ENCODE measurements at places on chromosomes 5 and 9. TPM values are rescaled to one million over a fixed set of nuclear protein-coding genes. Genes with fewer than 3 reads are reported as not detected.

IL12B gene
- total RNA-seq = not detected

OGN gene
- total RNA-seq = not detected

FGD3 gene
- total RNA-seq = 47.7 TPM

GRCh38 chr5:50665091-50665490 is 1.3 kb upstream of the PARP8 start:
- no peak for DNase-seq

DNA sequence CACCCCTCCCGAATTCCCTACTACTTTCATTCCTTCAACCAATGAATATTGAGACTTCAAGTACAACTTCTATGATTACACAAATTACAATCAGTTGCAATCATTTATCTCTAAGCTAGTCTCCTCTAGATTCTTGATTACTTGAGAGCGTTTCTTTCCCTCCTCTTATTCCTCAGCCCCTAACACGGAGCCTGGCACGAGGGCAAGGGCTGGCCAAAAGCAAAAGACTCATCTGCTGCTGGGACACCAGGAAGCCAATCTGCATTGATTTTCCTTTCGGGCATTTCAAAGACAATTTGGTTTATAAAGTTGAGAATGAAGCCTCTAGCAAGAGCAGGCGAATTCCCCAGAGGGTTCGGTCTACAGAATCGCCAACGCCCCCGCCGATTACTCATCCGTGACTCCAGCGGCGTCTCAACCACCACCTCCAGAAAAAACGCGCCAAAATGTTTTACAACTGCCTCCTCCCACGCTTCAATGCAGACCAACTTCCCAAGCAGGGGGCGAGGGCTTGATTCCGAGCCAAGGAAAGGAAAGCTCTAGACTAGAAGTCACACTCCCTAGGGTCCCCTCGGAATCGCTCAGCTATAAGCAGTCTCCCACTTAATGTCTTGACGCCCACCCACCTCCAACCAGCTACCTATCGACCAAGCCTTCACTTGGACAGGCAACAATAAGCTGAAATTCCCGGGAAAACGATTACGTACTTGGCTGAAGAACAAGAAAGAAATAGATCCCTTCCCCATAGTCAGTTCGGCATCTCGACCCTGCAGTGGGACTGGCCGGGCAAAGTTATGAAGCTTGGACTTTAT is 1.5 kb downstream of the PCSK1 start:
- peak; percentile 38 for DNase-seq

- DNase-seq = no peak
These were observed 164.1 kb downstream of the HSD17B3 start for GRCh38 chr9:96137671-96138429.

- DNase-seq = no peak
These were observed 87.4 kb downstream of the TLE1 start for GRCh38 chr9:81601639-81602623.

IFNA2 gene
- total RNA-seq = not detected

PKD2L2 gene
- total RNA-seq = not detected

SEMA4D gene
- 161 TPM for total RNA-seq

NFIB gene
- not detected for total RNA-seq

PCDHA4 gene
- not detected for total RNA-seq

IQGAP2 gene
- total RNA-seq = 93.0 TPM

DNA sequence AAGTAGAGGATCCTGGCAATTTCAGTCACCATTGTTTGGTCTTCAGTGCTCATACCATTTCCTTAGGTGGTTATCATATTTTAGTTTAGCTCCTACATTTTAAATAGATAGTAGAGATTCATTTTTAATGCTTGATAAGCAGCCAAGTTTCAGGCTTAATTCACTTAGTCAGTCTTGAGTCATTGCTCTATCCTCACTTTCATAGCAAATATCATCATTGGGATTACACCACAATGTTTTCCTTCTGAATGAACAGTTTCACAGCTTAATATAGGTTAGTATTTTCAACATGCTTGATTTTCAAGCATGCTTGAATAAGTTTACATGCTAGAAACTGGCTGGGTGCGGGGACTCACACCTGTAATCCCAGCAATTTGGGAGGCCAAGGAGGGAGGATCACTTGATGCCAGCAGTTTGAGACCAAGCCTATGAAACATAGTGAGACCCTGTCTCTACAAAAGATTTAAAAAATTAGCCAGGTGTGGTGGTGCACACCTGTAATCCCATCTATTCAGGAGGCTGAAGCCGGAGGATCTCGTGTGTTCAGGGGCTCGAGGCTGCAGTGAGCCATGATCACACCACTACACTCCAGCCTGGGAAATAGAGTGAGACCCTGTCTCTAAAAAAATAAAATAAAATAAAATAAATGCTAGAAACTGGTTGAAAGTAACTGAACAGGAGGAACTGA is 339.9 kb downstream of the ADGRV1 start:
- DNase-seq = no peak

DNA sequence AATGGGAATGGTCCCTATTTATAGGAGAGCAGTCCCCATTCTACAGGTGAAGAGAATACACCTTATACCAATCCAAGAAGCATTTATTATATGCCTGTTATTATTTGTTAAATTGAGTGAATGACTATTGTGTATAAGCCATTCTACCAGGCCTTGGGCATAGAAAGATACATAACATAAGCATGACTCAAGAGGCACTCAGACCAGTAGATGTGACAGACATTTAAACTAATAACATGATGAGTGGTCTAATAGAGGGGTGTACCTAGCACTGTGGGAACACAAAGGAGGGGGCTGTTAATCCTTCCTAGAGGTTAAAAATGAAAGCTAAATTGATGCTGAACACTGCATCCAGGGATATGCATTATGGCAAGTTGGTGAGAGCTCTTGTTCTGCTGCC is 145.0 kb upstream of the TNC start:
- no peak for DNase-seq

GAS1 gene
- total RNA-seq = 0.26 TPM

DNA sequence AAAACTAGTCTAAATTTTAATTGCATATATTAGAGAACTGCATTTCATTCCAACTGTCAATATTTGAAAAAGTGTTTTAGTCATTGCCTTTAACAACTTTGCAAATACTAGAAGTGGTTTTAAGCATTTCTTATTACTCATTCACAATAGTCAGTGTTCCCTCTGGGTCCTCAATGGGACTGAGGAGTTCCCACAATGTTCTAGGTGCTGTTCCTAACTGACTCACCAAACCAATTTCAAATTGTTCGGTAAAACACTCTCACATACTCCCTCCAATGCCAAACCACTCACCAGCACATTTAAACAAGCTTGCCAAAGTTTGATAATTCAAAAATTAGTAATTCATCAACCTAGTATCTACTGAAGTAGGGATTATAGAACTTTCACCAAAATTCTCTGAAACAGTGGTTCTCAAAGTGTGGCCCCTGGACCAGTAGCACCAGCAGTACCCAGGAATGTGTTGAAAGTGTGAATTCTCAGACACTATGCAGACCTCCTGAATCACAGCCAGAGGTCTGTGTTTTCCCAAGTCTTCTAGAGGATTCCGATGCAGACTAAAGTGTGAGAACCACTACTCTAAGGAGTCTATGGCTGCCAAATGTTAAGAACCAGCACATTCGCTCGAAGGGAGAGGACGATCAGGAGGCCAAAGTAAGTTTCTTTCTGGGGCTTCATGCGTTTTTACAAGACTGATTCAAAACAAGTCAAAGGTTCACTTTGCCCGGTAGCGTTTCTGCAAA is 72.8 kb downstream of the APBA1 start:
- DNase-seq = no peak

GRCh38 chr5:122736086-122736845 is 38.6 kb upstream of the SNX2 start:
- no peak for DNase-seq

DNA sequence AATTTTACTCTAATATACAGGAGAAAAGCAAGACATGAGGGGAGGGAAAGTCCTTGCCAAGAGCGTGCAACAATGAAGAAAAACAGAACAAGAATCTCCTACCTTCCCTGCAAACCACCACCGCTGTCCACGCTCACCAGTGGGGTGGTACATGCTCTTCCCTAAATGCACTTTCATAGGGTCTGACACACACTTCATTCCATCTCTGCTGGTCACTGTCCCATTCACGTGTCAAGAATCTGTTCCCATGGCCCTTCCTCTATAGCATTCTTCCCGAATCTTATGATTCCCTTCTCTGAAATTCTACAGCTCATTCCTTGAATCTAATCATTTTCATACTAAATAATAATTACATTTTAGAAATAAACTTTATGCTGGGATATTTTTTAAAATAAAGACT is 11.4 kb upstream of the DNAH5 start:
- DNase-seq = no peak

TMEM215 gene
- total RNA-seq = not detected

- DNase-seq = no peak
These were observed 37.2 kb upstream of the S1PR3 start for GRCh38 chr9:88954066-88954465.

GRCh38 chr5:89396278-89396954 is 513.4 kb upstream of the MEF2C start:
- DNase-seq = no peak

DNA sequence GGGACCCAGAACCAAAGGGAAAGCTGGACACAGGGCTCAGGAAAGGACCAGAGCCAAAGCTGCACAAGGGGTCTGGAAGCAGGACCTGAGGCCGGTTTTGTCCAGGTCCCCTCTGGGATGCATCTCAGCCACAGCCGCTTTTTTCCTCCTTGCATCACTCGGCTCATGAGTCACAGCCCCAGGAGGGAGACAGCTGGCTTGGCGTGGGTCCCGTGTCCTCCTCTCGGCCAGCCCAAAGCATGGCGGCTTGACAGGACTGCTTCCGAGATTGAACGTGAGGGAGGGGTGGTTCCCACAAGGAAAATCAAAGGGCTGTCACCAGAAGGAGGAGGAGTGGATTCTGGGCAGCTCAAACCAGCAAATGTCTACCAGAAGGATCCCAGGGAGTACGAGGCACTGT is 56.7 kb upstream of the CPLX2 start:
- DNase-seq = no peak

DNA sequence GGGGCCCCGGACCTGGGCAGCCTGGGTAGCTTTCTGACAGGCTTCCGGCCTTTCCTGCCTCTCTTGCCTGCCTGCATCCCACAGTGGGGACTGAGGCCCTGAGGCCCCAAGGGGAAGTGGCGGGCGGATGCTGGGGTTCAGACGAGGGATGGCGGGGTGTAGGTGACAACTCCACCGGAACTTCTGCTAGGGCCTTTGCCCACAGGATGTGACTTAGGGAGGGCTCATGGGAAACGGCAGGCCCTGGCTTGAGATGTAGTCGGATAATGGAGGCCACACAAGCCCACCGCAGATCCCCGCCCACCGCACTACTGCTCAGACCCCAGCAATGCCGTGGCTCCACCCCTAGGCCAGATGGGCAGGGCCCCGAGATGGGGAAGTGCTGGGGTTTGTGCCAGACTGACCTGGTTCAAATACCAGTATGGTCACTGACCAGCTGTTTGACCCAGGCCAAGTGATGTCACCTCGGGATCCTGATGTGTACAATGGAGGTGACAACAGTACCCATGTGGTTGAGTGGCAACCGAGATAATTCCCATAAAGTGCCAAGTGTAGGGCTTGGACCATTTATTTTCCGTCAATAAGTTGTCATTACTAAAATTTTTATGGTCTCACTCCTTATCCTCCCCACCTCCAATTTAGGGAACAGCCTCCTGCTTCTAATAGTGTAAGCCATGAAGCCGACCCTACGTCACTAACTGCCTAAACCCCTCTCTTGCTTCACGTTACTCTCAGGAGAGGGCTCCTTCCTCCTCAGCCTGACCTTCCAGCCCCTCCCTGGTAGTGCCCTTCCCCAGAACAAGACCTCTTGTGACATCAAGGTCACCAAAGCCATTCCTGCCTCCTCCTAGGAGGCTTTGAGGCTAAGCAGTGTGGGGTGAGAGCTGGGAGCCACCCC is 2.5 kb upstream of the CDK9 start:
- peak; percentile 88 for DNase-seq

- peak; percentile 49 for DNase-seq
These were observed 272.7 kb upstream of the PANK3 start for GRCh38 chr5:168851902-168852321.

- no peak for DNase-seq
These were observed 3.9 kb upstream of the PURA start for GRCh38 chr5:140109759-140110645.

DNA sequence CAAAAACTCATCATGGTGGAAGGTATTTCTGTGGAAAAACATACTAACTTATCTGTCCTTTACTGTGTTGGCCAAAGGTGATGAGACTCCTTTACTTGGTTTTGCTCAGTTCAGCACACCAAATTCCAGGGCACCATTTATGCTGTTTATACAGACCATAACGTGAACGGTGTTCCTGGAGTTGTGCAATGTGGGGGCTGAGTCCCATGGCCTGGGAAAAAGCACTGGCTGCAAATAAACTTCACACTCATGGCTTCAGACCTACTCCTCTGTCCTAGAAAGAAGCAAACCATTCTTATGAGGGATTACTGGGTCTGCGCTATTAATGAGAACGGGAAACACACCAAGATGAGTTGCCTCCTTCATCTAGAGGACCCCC is 10.4 kb downstream of the FREM1 start:
- no peak for DNase-seq

DNA sequence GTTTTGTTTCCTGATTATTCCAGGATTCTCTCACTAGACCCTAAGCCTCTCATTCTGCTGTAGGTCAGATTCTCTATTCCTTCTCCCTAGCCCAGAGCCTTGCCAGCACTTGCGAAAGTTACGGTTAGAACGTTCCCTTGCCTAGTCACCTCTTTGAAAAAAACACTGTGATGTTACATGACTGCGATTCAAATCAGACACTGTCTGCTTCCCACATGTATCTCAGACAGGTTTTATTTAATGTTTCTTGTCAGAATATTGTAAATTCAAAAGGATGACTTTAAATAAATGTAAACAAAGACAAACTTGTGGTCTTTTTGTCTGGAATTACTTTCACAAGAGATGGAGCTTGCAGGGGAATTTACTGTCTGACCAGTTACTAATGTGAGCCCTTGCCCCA is 116.5 kb upstream of the OTULINL start:
- DNase-seq = no peak

GRCh38 chr9:78368236-78368635 is 71.3 kb downstream of the PSAT1 start:
- no peak for DNase-seq

DNA sequence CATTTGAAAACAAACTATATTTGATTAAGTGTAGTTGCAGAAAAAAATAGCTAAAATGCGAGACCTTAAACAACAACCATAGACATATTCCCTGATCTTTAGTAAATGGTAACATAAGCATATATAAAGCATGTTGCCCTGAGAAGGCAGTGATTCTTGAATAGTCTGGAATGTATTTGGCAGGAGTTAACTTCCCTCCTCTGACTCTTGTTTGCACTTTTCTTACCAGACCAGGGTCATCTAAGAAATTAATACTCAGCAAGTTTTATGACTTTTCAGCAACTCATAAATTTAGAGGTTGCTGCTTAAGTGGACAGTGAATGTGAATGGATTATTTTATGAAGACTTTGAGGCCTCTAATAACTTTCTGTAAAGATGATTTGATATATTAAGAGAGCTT is 55.3 kb upstream of the NUDT12 start:
- DNase-seq = no peak

All from activated CD4-positive, alpha-beta memory T cell treated with anti-CD3 and anti-CD28 coated beads for 36 hours (primary cell).